ENCODE measurements at places on chromosomes 16 and 17.

GRCh38 chr16:79601092-79601930, 774 bp upstream of the MAF start:
- DNase-seq = peak; percentile 26

GRCh38 chr16:75261590-75262078, 10.2 kb upstream of the BCAR1 start:
- DNase-seq = no peak

GRCh38 chr16:81876273-81876900, 97.3 kb downstream of the PLCG2 start:
- DNase-seq = no peak

DNA sequence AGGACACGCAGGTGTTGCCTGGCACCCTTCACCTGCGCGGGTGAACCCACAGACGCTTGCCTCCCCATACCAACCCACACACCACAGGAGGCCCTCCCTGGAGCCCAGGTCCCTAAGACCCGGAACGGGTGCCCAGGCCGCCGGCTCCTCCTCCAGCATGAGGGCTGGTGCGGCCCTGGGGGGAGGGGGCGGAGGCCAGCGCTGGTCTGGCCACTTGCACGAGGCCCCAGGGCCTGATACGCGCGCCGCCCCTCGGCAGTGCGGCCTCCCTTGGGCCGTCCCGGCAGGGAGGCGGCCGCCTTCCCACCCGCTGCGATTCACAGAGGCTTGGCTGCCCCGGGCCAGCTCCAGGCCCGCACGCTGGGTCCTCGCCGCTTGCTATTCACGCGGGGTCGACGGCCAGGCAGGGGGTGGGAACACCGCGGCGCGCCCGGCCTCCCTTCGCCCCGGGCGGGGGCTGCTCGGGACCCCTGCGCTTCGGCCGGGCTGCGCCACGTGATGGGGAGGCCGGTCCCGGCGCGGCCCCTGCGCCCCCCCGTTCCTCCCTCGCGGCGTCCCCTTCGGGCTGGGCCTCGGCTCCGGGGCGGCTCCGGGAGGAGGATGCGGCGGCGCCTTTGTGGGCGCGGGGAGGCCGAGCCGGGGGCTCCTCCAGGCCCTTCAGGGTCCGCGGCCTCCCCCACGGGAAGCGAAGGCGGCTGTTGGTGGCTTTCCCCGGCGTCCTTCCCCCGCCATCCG, 685 bp downstream of the FASN start:
- no peak for DNase-seq

- no peak for DNase-seq
Observed at GRCh38 chr17:61614219-61614618, 23.2 kb upstream of the NACA2 start.

GRCh38 chr17:73371285-73371684, 59.5 kb upstream of the CDC42EP4 start:
- DNase-seq = no peak

- no peak for DNase-seq
Observed at GRCh38 chr16:57299009-57299718, 14.7 kb upstream of the PLLP start.

DNA sequence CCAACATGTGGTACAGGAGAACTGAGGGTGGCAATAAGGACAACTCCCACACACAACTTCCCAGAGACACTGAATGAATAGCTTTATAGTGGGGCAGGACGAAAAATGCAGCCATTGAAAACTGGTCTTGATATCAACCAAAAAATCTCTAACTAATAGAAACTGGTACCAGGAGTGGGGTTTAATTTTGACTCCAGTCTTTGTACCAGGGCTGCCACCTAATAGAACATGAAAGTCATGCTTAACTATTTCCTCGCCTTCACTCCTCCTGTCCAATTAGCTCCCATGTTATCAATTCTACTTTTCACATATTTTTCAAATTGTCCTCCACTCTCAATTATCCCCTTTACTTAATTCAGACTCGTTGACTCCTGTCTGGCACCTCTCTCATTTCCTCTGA, 192.0 kb upstream of the ERCC4 start:
- no peak for DNase-seq

DNA sequence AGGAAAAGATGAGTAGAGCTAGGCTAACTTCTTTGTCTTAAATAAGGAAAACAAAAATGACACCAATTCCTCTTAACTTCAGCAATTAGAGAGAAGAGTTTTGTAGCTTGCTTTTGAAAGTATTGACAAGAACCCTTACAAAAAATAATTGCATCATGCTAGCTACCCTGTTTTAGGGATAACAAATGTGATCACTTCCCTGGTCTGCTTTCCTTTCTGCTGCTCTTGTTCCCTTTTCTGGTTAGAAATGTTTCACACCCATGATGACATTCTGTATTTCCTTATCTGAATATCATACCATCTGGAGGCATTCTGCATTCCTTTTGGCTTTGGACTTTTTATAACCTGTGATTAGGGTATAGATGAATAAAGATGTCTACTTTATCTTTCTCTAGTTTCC, 9.9 kb upstream of the SMIM36 start:
- DNase-seq = no peak

DNA sequence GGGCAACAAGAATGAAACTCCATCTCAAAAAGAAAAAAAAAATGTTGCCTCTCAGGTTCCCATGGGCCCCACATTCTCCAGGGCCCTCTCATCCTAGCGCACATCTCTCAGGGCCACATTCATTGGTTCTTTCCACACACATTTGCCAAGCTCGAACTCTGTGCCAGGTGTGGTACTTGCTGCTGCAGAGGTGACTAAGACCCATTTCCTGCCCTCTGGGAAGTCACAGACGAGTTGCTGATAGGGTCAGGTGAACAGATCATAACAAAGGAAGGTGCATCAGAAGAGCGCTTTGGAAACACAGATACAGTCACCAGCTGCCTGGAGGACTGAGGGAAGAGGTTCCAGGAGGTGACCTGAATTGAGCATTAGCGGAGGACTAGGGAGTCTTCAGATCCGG, 1.0 kb downstream of the GSDMA start:
- DNase-seq = no peak

DNA sequence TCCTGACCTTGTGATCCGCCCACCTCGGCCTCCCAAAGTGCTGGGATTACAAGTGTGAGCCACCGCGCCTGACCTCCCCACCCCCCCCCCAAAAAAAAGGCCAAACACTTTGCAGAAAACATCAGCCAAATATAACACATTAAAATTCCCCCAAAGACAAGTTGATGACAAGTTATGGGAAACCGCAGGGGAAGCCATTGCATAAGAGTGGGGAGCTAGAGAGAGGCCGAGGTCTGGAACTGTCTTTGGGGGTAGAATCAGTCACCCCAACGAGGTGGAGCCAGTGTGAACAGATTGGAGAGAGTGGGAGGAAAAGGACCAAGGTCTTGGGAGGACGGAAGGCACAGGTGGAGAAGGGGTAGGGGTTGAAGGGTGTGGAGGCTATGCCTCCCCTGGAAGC, 2.8 kb downstream of the DRC3 start:
- no peak for DNase-seq

- DNase-seq = no peak
Observed at GRCh38 chr17:80264205-80265075, 3.8 kb downstream of the RNF213 start.

DNA sequence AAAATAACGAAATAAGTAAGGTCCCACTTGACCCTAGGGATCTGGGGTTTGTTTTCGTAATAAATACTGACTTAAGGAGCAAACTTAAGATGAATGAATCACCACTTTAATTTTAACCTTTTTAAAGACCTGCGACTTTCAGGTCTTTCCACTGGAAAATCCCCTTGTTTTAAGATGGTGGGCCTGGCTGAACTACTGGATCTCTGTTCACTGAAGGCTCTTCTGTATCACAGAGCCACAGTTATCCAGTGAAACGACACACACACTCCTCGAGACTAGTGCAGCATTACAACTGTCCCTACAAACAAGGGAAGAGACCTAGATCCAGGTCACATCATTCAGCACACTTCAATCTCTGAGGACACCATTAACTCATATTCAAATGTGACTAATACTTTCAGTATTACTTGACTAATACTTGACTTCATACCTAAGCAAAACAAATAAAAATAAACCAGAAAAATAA, 299.0 kb downstream of the CEP112 start:
- DNase-seq = no peak

DNA sequence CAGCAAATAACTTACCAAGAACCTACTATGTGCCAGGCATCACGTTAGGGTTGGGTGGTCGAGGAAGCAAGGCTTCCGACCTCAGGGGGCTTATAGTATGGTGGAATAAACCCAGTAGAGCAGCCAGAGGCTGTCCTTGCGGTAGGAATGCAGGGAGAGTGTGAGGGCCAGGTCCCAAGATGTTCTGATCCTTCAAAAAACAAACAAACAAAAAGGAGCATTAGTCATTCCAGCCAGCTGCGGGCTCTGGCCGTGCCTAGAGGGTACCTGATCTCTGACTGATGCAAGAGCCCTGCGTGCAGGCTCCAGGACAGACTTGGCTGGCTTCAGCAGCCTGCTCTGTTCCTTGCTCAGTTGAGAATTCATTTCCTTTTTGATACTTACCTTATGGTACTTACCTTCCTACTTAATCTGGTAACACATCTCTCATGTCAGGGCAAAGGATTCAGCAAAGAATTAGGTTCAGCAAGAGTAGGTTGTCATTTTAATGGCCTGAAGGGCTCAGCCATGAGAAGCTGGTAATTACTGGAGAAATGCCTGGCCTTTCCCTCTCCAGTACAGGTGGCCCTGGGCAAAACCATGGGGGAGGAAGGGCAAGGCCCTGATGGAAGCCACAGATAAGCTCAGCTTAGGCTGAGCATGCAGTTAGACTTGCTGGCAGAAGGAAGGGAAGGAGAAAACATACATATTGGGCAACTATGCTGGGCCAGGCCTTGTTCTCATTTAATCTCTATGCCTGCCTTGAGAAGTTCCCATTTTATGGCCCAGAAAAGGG, 18.4 kb downstream of the CYB5D2 start:
- no peak for DNase-seq

- DNase-seq = no peak
Observed at GRCh38 chr17:6496640-6497441, 52.6 kb downstream of the PIMREG start.
